Hepatocyte (in vitro differentiated cells): ENCODE measurements at places on chromosomes 13 and 19. TPM values are rescaled to one million over a fixed set of nuclear protein-coding genes. Genes with fewer than 3 reads are reported as not detected.

GRCh38 chr13:52711286-52711685, 28.3 kb downstream of the CNMD start:
- H3K27ac ChIP-seq: no peak overlapping the region
- no peak overlapping the region for H3K4me3 ChIP-seq
- no peak for DNase-seq
- H3K4me1 ChIP-seq: no peaks in the 10 kb centered on the region

The DIAPH3 gene
- total RNA-seq: 7.3 and 7.9 TPM in 2 replicates

The PDE4C gene
- 0.43 and 0.72 TPM in 2 replicates for total RNA-seq

The GFY gene
- total RNA-seq: not detected in 2 replicates

The MAST3 gene
- 5.5 and 9.7 TPM in 2 replicates for total RNA-seq

DNA sequence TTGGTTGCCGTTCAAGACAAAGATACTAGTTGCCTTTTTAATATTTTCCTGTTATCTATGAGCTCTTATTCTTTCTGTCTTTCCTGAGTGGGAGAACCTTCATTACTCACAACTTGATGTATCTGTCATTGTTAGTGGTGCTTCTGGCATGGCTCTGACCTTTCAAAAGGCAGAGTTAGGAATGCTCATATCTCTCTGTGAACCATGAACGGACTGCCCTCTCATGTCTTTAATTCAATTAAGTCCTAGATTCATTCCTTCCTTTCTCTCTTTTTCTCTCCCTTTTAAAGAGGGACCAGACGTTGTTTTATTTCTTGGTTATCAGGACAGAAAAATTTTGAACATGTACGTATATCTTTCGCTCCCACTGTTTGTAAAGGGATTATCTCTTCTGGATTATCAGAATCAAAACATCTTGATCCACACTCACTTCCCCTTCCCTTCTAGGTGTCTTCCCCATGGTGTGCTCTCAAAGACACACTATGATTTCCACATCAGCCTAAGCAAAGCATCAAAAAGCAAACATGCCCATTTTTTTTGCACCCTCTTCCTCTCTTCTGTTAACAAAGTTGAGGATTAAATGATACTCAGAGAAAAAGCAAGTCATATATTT, 90.3 kb downstream of the LRCH1 start:
- no peaks in the 10 kb centered on the region for H3K36me3 ChIP-seq
- H3K27ac ChIP-seq: peak overlapping the region; percentile 33
- peaks cover 33% of the 10 kb centered on the region for H3K4me1 ChIP-seq
- H3K4me3 ChIP-seq: no peak overlapping the region
- H3K27me3 ChIP-seq: no peaks in the 10 kb centered on the region

GRCh38 chr19:28544451-28545261, 668.3 kb downstream of the UQCRFS1 start:
- H3K4me1 ChIP-seq: no peaks in the 10 kb centered on the region
- no peak overlapping the region for H3K27ac ChIP-seq
- no peaks in the 10 kb centered on the region for H3K27me3 ChIP-seq
- no peak overlapping the region for H3K4me3 ChIP-seq

GRCh38 chr13:111388851-111389500, 68.5 kb downstream of the TEX29 start:
- no peaks in the 10 kb centered on the region for H3K36me3 ChIP-seq
- no peaks in the 10 kb centered on the region for H3K27me3 ChIP-seq

GRCh38 chr19:10283301-10284064, 3.3 kb upstream of the ICAM4 start:
- H3K36me3 ChIP-seq: no peaks in the 10 kb centered on the region
- H3K27me3 ChIP-seq: peaks cover 17% of the 10 kb centered on the region
- no peak overlapping the region for H3K4me3 ChIP-seq
- no peak overlapping the region for H3K27ac ChIP-seq

GRCh38 chr19:48637948-48638830, 1.0 kb upstream of the DBP start:
- H3K27me3 ChIP-seq: no peaks in the 10 kb centered on the region
- H3K4me3 ChIP-seq: no peak overlapping the region
- H3K4me1 ChIP-seq: peaks cover 17% of the 10 kb centered on the region
- DNase-seq: peak; percentile 95
- H3K36me3 ChIP-seq: no peaks in the 10 kb centered on the region

DNA sequence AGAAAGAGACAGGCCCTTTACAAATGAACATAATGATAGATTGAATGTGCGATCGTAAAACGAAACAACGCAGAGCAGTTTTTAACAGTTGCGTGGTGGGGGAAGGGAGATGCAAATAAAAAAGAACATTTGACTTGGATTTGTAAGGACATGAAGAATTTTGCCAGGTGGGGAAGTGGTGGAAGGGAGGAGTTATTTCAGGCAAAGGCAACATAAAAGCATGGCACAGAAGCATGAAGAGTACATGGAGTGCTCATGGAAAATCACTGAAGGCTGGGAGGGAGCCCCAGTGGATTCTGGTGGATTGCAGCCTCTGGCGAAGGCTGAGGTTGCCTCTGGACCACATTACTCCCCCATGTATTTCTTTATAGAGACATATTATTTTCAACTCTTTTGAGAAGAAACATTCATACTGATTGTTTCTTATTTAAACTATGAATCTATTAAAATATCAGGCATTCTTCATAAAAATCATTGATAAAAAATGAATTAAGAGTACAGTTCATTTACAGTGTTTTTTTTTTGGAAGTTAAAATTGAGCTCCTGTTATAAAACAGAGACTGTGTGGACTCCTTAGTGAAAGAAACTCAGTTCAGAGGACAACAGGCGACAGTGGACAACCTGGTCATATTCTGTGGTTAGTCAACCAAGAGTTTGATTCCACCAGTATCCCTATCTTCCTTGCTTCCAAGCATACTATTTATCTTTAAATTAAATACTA, 57.5 kb downstream of the STARD13 start:
- no peak for DNase-seq
- no peak overlapping the region for H3K27ac ChIP-seq
- H3K4me3 ChIP-seq: no peak overlapping the region
- peaks cover 12% of the 10 kb centered on the region for H3K4me1 ChIP-seq
- H3K27me3 ChIP-seq: no peaks in the 10 kb centered on the region

DNA sequence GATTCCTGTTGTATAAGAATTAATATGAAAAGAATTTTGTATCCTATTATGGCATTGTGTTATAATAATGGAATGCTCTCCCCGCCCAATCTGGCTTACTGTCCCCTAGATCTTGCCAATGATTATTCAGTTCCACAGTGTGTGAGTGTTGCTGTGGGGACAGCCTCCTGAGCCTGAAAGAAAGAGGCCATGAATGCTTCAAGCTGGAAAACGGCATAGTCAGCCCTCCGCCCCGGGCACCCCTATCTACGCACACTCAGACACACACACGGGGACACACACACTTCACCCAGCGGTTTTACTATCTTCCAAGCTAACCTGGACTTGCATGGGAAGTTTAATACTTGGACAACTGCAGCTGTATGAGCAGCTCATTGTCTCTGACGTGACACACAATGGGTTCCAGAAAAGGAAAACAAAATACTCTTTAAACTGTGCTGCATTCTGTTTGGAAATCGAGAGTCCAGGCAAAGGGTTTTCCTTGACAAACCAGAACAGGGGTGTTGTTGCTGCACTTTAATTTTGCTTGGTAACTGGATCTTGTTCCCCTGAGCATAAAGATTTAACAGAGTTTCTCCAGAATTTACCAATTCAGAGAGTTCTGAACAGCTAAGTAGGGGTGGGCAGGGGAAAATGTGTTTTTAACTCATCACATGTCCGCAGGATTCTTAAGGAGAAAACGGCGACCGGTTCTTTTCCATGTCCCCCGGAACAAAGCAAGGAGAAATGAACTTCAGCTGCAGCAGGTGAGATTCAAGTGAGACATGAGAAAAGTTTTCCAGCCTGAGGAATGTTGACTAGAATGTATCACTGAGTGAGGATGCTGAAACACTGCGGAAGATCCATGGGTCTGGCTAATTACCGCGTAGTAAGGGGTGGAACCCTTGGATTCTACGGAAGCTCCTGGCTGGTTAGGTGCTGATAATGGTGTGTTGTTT, 472.9 kb downstream of the FOXO1 start:
- no peak for DNase-seq
- no peaks in the 10 kb centered on the region for H3K36me3 ChIP-seq
- H3K4me1 ChIP-seq: peaks cover 20% of the 10 kb centered on the region
- H3K27me3 ChIP-seq: no peaks in the 10 kb centered on the region
- H3K27ac ChIP-seq: no peak overlapping the region
